ENCODE measurements at places on chromosomes 7 and 10.

DNA sequence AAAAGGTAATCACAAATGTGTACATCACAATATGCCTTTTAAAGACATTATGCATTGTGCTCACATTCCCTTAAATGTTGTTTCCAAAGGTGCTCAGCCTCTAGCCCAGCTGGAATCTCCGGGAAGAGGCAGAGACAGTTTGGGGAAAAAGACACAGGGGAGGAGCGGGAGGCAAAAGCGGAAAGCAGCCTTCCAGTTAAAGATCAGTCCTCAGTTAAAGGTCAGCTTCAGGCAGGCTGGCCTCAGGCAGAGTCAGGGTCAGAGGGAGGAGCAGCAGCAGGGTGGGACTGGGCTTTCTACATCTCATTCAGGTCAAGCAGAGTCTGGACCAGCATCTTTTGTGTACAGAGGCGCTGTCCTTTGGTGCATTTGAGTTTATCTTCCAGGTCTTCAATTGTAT lies 18.6 kb downstream of the ST7 start:
- no peak for DNase-seq

DNA sequence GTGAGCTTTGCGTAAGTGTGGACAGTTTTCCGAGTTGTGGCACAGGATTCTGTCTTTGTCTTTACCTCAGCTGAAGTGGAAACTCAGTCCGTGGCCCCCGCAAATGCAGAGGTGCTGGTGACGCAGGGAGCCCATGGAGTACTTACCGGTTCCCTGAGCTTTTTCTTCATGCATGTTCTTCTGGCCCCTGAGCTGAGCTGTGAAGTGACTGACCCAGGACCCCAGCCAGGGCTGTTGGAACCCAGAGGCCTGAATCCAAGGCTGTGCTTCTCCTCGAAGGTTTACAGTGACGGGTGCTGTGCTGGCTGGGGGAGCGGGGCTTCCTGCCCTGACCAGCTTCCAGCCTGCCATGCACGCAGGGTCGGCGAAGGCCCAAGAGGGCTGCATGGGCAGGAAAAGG lies 223.5 kb downstream of the GLRX3 start:
- no peak for DNase-seq

GRCh38 chr7:107318523-107319160 lies 149.8 kb downstream of the HBP1 start:
- no peak for DNase-seq

GRCh38 chr10:15084502-15084922 lies 4.1 kb downstream of the ACBD7 start:
- no peak for DNase-seq

DNA sequence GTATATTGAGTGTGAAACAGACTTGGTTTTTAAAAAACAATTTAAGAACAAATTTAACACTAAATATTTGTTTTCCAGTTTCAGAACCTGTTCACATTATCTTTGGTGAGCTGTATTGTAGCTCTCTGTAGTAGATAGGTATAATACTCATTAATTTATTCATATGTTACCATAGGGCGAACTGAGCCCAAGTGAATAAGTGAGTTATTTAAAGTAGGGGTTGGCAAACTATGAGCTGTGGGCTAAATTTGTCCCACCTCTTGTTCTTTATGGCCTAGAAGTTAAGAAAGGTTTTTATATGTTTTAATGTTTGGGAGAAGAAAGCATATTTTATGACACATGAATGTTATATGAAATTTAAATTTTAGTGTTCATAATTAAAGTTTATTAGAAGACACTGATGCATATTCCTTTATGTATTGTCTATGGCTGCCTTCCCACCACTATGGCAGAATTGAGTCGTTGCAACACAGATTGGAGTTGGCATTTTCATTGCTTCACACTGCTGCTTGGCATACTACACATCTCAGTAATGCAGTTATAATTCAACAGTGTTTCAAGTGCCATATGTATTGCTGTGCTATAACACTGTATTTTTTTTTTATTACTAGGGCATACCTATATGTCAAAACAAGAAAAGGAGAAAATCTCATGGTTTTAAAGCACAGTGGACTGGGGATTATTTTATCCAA lies 146.5 kb downstream of the ADK start:
- DNase-seq: no peak

DNA sequence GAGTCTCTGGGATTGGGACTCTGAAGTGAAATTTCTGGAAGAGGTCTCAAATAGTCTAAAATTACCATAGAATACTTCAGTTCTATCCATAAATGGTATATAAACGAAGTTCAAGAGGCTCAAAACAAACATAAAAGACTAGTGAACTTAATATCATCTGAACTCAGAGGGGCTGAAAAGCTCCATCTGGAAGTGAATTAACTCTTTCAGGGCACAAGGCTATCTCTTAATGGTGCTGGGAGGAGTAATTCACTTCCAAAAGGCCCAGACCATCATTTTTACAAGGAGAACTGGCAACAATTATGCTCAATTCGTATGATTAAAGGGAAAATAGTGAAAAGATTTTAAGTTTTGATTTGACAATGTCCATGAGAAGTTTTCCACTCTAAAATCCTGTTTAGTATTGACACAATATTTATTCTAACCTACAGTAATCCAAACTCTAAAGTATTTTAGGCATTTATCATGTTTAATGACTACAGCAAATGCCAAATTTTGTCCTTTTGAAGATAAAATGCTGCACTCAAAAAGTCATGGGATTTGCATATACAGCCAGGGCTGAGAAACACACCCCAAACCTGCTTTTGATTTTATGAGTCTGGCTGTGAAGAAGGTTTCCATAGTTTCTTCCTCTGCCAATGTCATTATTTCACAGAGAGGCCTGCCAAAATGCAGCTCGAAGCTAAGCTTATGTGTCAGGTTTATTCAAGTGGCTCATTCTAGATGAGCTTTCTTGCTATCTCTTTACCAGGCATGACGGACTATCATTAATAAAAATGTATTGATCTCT lies 143.9 kb downstream of the HIBADH start:
- no peak for DNase-seq

DNA sequence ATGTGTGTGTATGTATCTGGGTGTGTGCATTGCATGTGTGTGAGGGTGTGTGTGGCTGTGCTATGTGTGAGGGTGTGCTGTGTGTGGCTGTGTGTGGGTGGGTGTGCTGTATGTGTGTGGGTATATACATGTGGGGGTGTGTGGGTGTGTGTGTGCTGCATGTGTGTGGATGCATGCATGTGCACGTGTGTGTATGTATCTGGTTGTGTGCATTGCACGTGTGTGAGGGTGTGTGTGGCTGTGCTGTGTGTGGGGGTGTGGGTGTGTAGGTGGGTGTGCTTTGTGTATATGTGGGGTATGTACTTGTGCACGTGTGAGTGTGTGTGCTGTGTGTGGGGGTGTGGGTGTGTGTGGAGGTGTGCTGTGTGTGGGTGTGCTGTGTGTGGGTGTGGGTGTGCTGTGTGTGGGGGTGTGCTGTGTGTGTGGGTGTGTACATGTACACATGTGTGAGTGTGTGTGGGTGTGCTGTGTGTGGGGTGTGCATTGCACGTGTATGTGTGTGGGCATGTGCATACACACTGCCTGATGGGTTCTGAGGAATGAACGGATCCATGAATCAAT lies 579.8 kb downstream of the PTPRN2 start:
- DNase-seq: no peak

DNA sequence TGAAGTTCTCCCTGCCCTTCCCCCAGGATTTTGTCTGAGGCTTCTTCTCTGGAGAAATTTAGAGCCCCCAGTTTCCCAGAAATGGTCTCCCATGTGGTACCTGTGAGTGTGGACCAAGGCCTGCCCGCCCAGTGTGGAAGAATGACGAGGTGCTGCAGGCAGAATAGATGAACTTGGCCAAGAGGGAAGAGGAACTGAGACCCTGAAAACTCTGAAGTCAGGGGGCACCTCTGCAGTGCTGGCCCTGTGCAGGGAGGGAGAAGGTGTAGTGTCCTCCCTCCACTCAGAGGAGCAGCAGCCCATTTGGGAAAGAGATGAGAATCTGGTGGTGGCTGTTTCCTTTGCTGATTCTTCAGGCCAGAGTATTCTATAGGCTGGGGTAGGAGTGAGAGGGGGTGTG lies 115.2 kb upstream of the PCGF5 start:
- no peak for DNase-seq

DNA sequence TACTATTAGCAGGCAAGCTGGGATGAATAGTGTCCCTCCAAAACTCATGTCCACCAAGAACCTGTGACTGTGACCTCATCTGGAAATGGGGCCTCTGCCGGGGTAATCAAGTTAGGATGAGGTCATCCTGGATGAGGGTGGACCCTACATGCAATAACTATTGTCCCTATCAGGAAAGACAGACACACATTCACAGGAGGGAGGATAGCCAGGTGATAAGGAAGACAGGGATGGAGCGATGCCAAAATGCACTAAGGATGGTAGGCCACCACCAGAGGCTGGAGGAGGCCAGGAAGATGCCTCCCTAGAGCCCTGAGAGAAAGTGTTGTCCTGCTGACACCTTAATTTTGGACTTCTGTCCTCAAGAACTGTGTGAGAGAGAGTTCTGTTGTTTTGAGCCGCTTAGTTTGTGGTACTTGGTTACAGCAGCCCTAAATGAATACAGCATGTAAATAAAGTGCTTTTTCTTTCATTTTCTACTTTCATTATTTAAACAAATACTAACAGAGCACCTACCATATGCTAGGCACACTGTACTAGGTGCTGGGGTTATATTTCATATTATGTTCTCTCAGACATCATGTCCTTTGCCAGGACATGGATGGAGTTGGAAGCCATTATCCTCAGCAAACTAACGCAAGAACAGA lies 111.9 kb downstream of the USP6NL start:
- DNase-seq: no peak

- DNase-seq: no peak
These were observed 17.2 kb upstream of the GRB10 start for GRCh38 chr7:50799873-50800272.

DNA sequence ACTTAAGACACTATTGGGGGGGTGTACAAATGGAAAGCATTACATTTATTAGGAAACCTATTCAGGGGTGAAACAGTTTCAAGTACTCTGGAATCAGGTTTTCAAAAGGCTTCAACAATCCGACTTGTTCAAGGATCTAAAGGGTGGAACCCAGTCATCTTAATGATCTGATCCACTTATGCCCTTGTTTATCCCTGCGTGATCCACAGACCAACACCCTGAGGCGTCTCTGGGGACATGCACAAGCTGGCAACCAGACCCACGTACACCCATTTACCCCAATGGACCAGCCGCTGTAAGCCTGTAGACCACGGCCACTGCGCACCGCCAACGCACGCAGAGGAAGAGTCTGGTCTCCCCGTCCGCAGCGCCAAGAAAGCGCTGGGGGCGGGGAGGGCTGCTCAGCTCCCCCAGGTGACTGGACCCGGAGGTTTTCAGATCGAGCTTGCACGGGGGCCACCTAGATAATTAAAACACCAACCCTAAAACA lies 13.4 kb downstream of the HNRNPF start:
- peak; percentile 25 for DNase-seq

DNA sequence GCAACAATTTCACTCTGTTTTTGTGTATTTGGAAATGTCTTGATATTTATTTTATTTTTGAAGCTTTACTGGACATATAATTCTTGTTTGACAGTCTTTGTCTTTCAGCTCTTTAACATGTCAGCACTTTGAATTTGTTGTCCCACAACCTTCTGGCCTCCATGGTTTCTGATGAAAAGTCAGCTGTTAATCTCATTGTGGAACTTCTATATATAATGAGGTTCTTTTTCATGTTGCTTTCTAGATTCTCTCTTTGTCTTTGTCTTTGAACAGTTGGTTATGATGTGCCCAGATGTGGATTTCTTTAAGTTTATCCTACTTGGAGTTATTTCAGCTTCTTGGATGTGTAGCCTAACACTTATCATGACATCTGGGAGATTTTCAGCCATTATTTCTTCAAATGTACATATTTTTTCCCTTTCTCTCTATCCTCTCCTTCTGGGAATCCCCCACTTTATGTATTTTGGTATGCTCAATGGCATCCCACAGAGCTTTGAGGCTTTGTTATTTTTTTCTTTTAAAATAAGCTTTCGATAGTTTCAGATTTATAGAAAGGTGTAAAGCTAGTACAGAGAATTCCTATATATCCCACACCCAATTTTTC lies 9.5 kb upstream of the LMTK2 start:
- DNase-seq: no peak

DNA sequence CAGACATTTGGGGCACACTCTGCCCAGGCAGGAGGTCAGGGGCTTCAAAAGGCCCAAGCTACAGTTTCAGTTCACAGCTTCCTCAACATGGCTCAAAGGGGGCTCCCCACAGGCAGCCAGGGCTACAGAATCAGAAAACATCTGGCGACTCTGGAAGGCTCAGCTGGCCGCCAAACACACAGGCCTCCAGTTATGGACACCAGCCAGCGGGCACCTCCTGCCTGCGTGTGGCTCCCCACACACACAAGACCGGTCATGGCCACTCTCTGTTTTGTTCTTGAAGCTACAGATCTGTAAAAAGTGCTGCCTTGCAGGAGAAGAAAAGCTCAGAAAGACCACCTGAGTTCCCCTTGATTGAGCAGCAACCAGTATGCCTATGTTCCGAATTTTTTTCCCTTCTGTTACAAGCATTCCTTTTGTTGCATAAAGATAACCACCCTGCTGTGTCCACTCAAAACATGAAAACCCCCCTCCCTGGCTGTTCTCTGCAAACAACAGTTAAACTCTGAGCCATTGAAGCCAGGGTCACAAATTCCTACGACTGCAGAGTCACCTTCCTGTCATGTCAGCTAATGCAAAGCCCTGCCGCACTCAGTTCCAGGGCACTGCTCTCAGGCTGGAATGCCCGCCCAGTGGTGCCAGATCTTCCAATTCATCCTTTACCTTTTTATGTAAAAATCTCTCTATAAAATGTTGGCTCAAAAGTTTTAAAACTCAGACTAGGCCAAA lies 33.6 kb downstream of the VSTM4 start:
- no peak for DNase-seq

- DNase-seq: no peak
These were observed 199.4 kb downstream of the USP6NL start for GRCh38 chr10:11411926-11412545.

DNA sequence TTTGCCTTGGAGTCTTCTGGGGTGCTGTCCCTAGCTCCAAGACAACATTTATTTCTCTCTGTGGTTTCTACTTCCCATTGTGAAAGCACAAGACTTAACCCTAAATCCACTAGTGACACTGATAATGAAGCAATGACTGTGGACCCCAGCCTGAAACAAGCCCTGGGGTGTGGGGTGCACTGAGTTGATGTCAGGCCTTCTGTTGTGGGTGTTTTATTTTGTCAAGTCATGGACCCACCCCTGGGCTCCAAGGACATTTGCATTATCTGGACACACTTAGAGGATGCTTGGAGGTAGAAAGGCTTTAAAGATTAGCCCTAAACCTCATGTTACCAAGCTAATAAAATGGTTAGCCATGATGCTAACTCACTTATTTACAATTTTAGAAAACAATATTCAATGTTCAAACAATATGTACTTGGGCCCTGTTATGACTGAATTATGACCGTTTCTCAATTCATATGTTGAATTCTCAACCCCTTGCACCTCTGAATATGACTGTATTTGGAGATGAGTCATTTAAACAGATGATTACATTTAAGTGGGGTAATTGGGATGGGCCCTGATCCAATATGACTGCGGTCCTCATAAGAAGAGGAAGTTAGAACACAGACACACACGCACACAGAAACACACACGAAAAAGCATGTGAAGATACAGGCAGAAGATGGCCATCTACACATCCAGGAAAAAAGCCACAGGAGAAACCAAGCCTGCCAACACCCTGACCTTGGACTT lies 137.2 kb upstream of the IGFBP3 start:
- DNase-seq: no peak

Measured in posterior cingulate gyrus (tissue), 11 donors.